ENCODE measurements at places on chromosomes 4 and X.

- no peak for DNase-seq
These were observed 72.3 kb downstream of the GRIA3 start for GRCh38 chrX:123256378-123256777.

DNA sequence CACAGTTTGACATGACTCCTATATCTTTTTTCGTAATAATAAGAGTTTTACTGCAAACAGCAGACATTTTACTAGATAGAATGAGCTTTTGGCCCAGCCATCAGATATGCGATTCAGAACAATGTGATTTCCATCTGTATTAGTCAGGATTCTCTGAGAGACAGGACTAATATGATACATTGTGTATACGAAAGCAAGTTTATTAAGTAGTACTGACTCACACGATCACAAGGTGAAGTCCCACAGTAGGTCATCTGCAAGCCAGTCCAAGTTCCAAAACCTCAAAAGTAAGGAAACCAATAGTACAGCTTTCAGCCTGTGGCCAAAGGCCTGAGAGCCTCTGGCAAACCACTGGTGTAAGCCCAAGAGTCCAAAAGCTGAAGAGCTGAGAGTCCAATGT, 24.1 kb downstream of the CXCL8 start:
- DNase-seq: no peak

DNA sequence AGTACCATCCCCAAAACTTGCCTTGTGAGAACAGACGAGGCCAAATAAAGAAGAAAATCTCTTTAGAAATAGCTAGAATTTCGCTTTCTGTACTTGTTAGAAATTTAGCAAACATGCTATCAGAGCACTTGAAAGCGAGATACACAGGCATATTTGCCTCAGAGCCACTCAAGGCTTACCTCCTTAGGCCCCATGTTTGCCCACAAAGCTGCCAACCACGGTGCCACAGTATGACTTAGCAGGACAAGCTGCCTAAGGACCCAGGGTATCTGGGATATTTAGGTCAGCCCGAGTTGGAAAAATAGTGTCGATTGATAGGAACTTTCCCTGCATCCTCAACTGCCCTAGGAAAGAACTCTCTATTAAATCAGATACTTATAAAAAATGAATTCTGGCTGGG, 24.2 kb downstream of the NDNF start:
- no peak for DNase-seq

DNA sequence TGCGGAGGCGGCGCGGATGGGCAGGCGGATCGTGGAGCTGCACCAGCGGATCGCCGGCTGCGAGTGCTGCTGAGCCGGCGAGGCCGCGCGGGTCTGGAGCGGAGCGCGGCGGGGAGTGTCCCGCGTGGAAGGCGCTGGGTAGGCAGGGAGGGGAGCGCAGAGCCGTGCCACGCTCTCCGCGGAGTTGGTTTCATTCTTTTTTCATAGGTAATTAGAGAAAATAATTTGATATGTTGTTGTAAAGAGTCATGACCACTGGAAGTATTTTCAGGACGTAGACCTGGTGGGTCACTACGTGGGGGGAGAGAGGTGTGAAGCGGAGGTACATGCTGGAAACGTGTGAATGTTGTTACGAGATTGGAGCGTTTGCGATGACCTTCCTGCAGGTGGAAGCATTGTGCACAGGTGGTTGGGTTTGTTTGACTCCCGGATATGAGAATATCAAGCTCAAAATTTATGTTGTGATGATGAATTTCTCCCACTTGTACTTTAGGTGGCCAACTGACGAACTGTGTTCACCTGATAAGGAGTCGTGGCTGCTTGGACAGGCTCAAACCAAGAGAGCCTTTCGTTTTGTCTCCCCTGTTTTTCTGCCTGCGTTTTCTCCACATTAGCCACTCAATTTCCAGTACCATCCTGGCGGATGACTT, 19.1 kb upstream of the S100P start:
- peak; percentile 56 for DNase-seq

DNA sequence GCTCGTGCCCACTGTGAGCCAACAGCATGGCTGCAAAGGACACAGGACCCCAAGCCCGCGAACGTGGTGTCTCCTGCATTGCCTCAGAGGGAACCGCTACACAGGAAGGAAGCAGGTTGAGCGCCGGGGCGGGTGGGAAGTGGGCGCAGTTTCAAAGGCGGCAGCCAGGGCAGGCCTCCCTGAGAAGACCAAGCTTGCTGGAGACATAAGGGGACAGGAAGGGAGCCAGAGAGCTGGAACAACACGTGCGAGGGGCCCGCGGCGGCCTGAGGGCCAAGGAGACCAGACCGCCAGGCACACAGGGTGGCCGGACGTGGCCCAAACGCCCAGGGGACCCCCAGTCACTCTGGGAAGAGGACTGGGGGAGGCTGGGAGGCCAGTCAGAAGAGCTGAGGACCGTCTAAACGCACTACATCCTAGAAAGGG, 32.0 kb downstream of the CTBP1 start:
- DNase-seq: peak; percentile 43

DNA sequence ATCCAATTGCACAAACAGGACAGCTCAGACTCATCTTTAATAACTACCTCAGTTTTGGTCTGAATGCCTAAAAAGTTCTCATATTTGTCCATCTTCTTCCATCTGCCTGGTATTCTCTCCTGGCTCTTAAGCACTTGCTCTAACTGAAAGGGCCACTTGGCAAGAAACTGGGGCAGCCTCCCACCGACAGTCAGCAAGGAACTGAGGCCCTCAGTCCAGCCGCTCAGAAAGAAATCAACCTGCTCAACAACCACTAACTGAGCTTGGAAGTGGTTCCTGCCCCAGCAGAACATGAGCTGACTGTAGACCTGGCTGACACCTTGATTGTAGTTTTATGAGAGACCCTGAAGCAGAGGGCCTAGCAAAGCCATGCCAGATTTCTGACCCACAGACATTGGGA, 84.4 kb downstream of the PPEF2 start:
- no peak for DNase-seq

- no peak for DNase-seq
These were observed 49.6 kb downstream of the SMAD1 start for GRCh38 chr4:145531223-145531622.

GRCh38 chrX:29470030-29470429, 745.3 kb upstream of the MAGEB2 start:
- no peak for DNase-seq

DNA sequence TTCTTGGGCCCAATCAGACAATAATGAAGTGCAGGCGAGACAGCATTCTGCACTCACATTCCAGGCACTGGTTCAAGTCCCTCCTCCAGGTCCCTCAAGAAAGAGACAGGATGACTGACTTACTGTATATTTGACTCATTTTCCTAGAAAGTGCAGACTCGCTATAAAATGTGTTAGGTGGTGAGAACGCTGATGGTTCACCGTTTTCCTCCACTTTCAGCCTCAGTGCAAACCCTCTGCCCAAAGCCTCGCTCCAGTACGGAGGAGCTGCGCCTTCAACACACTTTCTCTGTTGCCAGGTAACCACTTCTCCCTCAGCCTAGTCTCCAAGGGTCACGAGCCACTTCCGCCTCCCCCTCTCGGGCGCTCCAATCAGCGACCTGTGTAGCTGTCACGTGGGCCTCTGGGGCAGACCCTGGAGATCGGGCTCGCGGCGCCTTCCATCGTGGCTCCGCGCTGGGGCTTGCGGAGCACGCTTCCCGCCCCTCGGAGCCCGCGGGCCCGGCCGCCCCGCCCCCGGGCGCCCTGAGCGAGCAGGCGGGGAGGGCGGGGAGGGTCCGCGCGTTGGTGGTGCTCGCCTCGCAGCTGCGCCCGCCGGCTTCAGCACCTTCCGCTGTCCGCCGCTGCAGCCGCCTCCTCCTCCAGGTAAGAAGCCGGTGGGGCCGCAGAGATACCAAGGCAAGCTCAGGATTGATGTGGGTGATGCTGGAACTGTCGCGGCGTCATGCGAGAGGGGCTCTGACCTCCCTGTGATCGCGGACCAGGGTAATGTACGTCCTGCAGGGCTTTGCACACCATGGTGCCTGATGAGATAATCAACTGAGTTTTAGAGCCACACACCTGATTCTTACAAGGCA, at the start of gene WDR17:
Gene WDR17, plus strand, starts transcription at position 407 of the 857 bp plus-strand sequence. CDS start 45,740 bp downstream, outside the sequence.
- DNase-seq: peak; percentile 51

DNA sequence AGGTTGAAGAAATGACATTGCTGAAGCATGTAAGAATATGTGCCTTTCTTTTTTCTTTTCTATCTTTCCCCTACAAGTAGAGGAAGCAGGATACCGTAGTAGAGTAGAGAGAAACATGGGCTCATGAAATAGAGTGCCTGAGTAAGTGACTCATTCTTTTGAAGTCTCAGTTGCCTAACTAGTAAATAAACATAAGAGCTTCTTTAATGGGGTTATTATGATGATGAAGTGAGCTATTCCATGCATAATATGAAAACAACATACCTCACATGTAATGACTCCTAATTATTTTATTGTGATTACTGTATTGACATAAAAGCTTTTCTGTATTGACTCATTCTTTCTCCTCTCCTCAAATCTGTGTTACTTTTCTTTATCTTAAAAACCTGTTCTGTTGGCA, 1538.2 kb downstream of the TECRL start:
- DNase-seq: no peak

GRCh38 chr4:88017516-88018297, 10.3 kb downstream of the PKD2 start:
- DNase-seq: no peak

DNA sequence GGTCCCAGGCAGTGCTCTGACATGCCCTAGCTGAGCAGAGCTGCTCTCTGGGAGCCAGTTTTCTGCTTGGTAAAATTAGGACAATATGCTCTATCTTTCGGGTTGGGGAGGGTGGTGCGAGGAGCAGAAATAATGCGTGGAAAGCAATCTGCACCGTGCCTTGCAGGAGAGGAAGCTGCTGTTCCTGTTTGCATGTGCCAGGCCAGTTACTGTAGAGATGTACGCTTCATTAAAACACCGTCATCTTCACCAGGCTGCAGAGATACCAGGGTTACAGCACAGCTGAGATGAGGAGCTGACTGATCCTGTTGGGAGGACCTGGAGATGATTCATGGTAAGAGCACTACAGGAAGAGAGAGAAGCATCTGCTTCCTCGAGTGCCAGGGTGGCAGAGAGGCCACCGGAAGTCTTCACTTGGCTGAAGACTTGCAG, 29.5 kb upstream of the IRF2 start:
- DNase-seq: no peak

- DNase-seq: peak; percentile 66
These were observed 26.7 kb downstream of the HTT-AS start for GRCh38 chr4:3047464-3048286.

- peak; percentile 17 for DNase-seq
These were observed 110.6 kb downstream of the SH3KBP1 start for GRCh38 chrX:19776753-19777152.
